ENCODE measurements at places on chromosomes 7 and 10. TPM values are rescaled to one million over a fixed set of nuclear protein-coding genes. Genes with fewer than 3 reads are reported as not detected.
A peak's percentile ranks its signal among the peaks of the same experiment; 100 is the strongest.

GRCh38 chr7:72785166-72785955, 42.6 kb downstream of the TYW1B start:
- ATAC-seq = no peak

DNA sequence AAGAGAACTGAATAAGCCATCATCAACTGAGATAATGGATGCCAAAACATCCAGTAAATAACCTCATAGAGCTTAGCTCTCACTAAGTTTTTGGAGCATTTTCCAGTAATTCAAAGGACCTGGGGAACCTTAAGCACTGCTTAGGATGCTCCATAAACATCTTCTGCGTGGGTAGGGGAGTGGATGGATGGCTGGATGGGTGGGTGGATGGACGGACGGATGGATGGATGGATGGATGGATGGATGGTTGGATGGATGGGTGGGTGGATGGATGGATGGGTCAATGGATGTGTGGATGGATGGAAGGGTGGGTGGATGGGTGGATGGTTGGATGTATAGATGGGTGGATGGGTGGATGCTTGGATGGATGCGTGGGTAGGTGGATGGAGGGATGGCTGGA, 9.0 kb downstream of the CYP2E1 start:
- ATAC-seq = no peak

GRCh38 chr7:80929619-80930018, 10.8 kb upstream of the SEMA3C start:
- no peak for ATAC-seq

CCDC3 gene
- not detected for total RNA-seq

NUTM2E gene
- total RNA-seq = 2.0 TPM

SCRN1 gene
- 19.5 TPM for total RNA-seq

- ATAC-seq = peak; percentile 78
Observed at GRCh38 chr10:98308669-98309365, 40.8 kb upstream of the LOXL4 start.

UCN3 gene
- total RNA-seq = 0.26 TPM

DNA sequence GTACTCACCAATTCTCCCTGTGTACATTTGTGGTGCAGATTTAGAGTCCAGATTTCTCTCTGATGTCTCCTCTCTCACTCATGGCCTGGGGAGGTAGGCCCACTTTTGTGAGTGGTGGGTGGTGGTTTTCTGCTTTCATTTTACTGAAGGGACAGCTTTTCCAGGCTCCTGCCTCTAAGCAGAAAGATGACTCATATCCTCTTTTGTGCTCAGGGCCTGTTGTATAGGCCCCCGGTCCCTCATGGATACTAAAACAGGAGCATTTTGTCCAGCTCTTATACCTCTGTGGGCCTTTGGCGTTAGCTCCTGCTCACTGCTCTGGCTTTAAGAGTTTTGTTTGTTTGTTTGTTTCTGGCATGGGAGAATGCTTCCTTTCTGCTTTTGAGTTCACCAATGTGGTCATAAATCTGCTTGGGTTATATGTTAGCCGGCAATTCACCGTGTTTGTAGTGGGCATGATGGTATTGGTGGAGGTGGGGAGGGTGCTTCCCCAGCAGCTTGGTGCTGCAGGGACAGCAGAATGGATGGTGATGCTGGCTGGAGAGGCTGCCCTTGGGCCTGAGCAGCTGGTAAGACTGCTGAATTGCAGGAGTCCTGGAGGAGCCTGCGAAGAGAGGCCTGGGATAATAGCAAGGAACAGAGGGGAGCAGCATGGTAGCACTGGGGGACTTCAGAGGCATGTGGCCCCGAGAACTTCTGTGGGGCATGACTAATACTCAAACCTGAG, 468.7 kb downstream of the RPS24 start:
- ATAC-seq = peak; percentile 90

DNA sequence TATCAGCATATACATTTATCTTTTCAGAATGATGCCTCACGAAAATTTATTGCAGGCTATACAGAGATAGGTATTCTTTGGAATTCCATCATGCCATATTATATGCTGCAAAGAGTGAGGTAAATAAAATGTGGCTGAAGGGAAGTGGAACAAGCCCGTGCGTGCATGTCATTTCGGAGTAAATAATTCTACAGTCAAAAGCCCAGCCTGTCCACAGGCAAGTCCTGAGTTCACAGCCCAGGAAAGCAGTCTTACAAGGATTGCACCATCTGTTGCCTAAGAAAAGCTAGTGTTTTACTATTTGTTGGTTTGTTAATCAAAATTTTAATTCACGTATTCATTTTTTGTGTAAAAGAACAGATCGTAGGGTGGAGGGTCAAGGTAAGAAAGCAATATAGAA, 292.4 kb upstream of the AKR1E2 start:
- no peak for ATAC-seq

INA gene
- 2.4 TPM for total RNA-seq

CUL1 gene
- total RNA-seq = 46.1 TPM

DNA sequence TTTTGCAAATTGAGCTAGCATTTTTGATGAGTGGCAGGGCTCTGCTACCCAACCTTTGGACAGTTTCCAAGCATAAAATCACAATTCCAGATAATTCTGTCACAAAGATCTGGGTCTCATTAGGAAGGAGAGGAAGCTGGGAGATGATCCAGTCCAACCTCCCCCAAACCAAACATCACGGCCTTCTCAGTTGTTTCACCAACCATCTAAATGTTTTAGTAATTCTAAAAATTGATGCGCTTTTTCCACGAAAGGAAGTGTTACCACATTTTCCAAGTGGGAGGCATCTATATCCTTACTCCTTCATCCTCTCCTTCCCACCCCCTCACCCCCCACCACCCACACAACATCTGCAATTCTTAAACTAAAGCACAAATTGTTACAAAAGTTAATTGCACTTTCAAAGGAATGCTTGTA, 108.3 kb downstream of the EGFR start:
- ATAC-seq = no peak

ZNF138 gene
- total RNA-seq = 14.8 TPM

NKX2-3 gene
- total RNA-seq = 0.05 TPM

DNA sequence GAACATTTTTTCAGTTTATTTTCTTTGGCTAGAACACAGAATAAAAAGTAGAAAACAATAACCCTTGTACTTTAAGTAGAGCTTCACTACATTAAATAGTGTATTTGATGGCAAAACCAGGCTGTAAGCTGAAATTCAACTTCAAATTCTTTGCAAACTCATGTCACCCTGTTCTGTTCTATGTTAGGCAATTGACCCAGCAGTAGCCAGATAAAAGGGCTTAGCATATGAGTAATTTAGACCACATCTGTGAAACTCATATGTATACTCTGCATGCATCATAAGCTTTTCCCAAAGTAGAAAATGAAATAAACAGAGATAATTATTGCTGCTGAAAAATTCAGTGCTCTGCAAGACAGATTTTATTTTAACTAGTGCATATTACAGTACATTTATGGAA, 150.2 kb downstream of the GNAI1 start:
- ATAC-seq = peak; percentile 91

VGF gene
- total RNA-seq = 0.36 TPM

- ATAC-seq = no peak
Observed at GRCh38 chr7:102814025-102814471, 65.2 kb downstream of the FAM185A start.

GRCh38 chr10:21401196-21401595, 124.3 kb downstream of the SKIDA1 start:
- ATAC-seq = no peak

GLCCI1 gene
- 21.3 TPM for total RNA-seq

DNA sequence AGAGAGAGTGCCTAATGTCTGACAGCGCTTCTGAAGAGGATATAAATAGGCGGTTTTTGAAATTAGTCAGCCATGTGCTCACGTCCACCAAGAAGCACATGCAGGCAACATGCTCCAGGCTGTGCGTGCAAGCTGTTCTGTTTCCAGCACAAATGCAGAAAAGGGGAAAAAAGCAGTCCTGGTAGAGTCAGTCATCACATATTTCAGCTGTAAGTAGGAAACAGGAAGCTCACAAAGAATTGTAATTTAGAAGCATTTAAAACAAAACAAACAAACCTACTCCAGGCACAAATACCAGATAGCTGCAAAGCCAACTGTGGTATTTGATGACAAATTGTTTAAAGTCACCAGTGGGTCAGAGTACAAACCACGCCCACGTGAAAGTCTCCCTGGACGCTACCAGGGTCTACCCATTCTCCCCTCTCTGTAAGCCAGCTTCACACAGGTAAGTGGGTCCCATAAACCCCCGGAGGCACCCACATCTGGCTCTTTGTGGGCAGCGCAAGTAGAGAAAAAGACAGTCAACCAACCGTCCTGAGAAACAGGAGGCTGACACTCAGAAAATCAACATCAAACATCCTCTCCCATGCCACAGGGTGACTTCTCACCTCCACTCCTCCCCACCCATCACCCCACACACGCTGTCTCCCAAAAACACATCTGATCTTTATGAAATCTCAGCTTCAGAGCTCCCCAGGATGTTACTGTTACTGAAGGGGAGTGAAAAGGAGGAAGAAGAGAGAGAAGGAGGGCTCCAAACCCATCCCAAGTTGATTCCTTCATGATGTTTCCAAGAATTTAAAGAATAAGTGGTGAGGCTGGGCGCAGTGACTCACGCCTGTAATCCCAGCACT, 186.4 kb downstream of the FAM107B start:
- peak; percentile 82 for ATAC-seq

GRCh38 chr10:18767981-18768380, 108.8 kb downstream of the ARL5B start:
- ATAC-seq = no peak

AGK gene
- 34.9 TPM for total RNA-seq
